Activated T-cell treated with anti-CD3 and anti-CD28 coated beads, Interleukin-2, amount 50 U/mL, for 4 hours (primary cell): ENCODE measurements at places on chromosomes 6 and 20. TPM values are rescaled to one million over a fixed set of nuclear protein-coding genes. Genes with fewer than 3 reads are reported as not detected.

Gene PCK1
- 0.21 TPM for total RNA-seq

Gene ESF1
- 33.2 TPM for total RNA-seq

Gene RAMACL
- not detected for total RNA-seq

DNA sequence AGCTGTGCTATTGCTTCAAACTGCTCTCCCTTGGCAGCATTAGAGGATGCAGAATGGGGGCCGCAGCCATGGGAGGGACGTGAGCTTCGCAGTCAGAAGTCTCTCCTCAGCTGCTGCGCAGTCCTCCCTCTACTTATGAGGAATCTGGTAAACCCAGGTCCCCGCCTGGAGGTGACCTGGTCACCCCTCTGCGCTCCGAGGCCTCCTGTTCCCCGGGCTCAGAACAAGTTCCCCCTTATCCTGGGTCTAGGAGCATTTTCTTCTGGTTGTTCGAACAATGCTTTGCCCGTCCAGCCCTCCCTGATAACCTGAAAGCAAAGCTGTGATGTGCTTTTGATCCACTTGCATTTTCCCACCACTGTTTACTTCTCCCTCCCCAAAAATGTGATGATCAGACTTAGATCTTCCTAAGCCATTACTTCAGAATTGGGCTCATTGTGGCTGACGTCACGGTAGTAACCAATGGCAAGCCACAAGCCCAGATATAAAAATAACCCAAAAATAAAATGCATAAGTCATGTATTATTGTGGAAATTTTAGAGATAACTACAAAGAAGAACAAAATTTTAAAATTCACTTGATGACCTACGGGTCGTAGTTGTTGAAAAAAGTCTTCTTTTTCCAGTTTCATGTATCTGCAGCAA lies 80.7 kb downstream of the SERAC1 start:
- DNase-seq = no peak

DNA sequence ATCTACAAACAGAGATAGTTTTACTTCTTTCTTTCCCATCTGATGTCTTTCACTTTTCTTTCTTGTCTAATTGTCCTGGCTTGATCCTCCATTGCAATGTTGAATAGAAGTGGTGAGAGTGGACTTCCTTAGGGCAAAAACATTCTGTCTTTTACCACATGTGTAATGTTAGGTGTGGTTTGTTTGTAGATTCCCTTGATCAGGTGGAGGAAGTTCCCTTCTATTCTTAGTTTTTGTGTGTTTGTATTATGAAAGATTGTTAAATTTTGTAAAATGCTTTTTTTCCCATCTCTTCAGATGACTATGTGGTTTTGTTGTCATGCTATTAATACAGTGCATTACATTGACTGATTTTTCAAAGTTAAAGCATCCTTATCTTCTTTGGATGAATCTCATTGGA lies 41.6 kb upstream of the DUSP22 start:
- DNase-seq = no peak

GRCh38 chr6:163412801-163413344 lies 1.6 kb upstream of the QKI start:
- DNase-seq = no peak

- DNase-seq = no peak
These were observed 1.7 kb downstream of the SHLD1 start for GRCh38 chr20:5751856-5752255.

DNA sequence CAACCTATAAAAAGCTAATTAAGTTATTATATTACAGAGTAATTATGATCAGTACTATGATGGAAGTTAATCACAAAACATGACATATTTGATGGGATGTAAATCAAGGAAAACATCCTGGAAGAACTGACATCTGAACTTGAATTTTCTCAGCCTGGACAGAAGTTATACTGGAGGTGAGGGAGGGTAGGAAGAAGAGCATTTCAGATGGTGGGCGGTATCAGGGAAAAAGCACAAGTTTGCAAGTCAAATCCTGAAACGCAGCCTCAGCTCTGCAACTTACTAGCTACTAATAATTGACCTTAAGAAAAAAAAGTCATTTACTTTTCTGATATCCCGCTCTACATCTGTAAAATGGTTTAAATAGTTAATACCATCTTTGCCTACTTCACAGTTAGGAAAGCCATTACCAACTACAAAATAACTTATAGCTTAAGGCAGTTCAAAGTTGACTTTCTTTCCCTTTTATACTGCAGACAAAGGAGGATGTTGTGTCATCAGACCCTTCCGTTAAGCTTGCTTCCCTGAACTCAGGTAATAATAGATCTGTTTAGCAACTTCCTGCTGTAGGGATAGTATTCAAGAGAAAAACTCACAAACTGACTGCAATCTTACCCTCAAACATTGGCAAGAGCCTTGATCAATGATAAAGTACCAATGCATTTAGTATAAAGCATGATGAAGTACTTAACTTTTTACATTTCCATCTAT lies 21.0 kb downstream of the NOL7 start:
- DNase-seq = no peak

DNA sequence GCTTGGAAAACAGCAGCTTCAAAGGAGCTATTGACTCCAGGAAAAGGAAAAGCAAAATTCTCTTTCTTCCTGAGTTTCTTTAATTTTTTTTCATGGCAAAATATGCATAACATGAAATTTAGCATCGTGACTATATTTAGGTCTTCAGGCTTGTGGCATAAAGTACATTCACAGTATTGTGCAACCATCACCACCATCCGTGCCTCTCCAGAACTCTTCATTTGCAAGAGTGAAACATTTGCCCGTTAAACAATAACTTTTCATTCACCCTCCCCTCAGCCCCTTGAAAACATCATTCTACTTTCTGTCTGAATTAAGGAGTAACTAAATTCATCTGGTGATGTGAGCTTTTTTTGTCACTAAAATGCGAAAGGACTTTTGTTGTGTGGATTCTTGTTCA lies 251.7 kb downstream of the PHACTR1 start:
- DNase-seq = no peak

- no peak for DNase-seq
These were observed 12.7 kb upstream of the EFHC1 start for GRCh38 chr6:52407467-52407866.

- no peak for DNase-seq
These were observed 127.7 kb downstream of the BFSP1 start for GRCh38 chr20:17403461-17403860.

DNA sequence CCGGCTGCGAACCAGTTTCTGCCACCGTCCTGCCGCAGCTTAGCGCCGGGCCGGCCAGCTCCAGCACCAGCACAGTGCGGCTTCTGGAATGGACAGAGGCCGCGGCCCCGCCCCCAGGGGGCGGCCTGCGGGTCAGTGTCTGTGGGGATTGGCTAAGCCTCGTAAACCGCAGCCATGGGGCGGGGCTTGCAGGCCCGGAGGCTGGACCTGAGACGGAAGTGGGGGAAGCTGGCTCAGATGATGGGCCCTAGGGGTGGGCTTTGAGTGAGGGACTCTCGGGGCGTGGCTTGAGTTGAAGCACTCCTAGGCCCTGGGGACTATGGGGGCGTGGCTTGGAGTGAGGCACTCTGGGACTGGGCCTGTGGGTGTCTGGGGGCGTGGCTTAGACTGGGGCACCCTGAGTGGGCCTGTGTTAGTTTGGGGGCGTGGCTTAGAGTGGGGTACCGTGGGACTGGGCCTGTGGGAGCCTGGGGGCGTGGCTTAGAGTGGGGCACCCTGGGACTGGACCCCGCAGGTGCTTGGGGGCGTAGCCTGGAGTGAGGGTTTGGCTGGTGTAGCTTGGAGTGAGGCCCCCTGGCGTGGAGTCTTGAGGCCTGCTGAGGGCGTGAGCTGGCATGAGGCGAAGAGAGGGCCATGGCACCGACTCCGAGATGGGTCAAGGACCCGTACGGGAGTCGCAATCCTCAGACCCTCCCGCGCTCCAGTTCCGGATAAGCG lies 6.6 kb downstream of the L3MBTL1 start:
- peak; percentile 82 for DNase-seq

- no peak for DNase-seq
These were observed 543.9 kb upstream of the JARID2 start for GRCh38 chr6:14701946-14702345.

DNA sequence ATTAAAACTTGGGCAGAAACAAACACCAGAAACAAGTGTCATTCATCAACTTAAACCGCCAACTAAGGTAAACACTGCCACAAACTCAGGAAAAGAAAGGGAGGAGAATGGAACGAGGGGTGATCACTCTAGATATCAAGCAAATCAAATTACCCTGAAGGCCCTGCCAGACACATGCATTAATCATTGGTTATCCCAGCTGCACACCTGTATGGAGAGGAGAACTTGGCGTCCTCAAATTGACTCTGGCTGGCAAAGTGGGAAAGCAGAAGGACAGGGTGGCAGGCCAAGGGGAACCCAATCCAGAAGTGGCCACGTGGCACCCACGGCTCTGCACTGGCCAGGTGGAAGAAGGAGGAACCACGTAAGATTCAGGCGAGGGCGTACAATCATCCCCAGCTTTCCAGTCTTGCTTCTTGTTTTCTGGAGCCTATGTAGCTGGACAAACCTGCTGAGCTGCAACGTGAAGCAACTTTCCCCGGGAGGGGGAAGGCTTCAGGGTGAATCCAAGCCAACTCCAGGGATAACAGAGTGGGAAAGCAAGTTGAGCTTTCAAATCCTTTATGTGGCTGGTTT lies 156.2 kb upstream of the JARID2 start:
- no peak for DNase-seq

- peak; percentile 8 for DNase-seq
These were observed 21.4 kb upstream of the TRAM2 start for GRCh38 chr6:52598123-52598823.

- DNase-seq = no peak
These were observed 25.6 kb downstream of the GFOD1 start for GRCh38 chr6:13461805-13462204.

DNA sequence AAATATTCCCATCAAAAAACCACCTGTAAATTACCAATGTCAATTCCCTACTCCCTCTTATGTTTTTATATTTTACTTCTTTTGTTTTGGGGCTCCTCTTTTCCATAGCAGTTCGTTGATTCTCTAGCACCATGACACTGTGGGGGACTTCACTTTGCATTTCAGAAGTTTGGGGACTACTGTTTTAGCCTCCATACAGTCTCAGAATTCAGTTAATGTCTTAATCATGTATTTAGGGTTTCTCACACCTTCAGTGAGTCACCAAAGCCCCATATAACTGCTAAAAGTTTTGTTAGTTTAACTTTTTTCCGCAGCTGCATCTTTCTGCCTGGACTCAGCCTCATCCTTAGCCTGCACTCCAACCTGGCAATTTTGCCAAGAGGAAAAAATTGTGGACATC lies 20.7 kb upstream of the AIG1 start:
- no peak for DNase-seq

DNA sequence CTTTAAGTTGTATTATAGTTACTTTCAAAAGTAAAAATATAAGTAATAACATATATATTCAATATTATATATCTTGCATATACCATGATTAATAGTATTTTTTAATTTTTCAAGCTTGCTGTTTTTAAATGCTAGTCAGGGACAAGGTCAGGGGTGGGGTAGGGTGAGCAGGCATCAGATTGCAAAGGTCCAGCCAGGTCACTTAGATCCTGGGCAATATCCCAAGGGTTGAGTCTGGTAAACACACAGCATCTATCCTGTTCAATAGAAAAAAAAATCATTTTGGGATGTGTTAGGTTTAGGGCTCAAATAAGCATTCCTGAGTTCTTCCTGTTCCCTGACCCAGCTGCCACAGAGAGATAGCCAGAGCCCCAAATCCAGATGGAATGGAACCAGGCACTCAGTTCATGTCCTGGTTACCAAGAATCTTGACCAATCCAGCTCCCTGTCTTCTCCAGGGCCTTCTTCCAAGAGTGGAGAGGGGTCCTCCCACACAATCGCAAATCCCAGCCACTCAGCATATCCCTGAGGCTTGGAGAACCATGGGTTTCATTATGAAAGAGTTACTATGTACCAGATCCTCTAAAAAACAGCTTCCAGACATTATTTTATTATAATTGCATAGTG lies 134.9 kb upstream of the TOP1 start:
- DNase-seq = no peak

DNA sequence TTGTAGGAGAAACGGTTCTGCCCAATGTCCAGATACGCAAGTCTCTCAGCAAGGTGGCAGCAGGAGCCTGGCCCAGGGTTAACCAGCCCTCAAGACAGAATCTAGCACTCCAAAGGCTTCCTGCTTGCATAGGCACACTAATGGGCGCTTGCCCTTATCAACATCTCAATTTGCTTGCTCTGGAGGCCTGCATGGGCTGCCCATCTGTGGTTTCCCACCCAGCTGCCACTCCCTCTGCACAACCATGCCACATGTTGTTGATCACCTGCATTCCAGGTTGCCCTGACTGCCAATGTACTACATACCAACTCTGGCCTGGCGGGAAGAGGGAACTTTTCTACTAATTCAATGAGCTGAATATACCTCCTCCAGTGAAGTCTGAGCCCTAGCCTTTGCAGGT lies 74.6 kb downstream of the ATG5 start:
- DNase-seq = no peak

DNA sequence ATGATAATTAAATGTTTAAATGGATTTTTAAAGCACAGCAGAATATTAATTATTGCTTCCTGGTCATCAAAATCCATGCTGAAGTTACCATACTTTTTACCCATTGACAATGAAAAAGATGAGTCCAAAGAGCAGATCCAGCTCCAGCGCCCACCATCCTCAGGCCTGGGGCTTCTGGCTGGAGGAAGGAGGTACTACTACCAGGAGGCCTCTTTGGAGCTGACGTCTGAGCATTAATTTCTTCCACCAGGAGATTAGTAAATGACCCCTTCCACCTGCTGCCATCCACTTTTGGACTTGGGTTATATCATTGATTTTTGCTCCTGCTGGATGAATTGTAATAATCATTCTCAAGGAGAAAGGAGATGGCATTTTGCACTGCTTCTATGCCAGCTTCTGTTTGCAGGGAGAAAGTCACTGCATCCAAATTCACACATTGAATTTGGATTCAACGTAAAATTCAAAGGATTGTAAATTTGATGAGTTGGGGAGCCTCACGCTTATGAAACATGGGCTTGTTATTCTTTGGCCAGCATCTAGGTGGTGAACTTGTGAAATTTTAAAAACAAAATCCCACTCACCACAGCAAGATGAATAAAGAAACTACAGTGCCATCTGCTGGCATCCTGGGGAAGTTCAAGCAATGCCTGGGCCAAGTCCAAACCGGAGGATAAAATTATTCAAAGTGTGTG lies 121.8 kb downstream of the SASH1 start:
- peak; percentile 29 for DNase-seq

- no peak for DNase-seq
These were observed 44.7 kb downstream of the PLAGL1 start for GRCh38 chr6:143963158-143963919.
